ENCODE measurements at places on chromosomes 3 and 15.
A peak's percentile ranks its signal among the peaks of the same experiment; 100 is the strongest.

DNA sequence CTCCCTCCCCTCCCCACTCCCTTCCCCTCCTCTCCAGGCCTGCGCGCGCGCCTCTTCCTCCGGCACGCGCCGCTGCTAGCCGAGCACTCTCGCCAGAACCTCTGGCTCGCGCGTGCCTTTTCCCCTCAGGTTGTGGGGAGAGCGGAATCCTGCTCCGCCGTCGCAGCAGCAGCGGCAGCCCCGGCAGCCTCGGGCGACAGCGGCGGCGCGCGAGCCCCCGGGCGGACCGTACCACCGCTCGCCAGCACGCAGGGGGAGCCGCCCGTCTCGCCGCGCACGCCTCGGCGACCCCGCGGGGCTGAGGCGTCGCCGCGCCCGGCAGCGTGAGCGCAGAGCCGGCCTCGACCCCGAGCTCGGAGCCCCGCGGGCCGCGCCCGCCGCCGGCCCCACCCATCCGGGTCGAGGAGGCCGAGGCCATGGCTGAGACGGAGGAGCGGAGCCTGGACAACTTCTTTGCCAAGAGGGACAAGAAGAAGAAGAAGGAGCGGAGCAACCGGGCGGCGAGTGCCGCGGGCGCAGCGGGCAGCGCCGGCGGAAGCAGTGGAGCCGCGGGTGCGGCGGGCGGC is at the start of gene CDV3:
Gene CDV3, plus strand, starts transcription at position 58 of the 566 bp plus-strand sequence. Its CDS starts 359 bp downstream, at position 417.
- DNase-seq = no peak

- no peak for DNase-seq
These were observed 612.8 kb downstream of the ZPLD1 start for GRCh38 chr3:103047640-103048039.

GRCh38 chr15:48414015-48414414 is 82.8 kb downstream of the DUT start:
- no peak for DNase-seq

DNA sequence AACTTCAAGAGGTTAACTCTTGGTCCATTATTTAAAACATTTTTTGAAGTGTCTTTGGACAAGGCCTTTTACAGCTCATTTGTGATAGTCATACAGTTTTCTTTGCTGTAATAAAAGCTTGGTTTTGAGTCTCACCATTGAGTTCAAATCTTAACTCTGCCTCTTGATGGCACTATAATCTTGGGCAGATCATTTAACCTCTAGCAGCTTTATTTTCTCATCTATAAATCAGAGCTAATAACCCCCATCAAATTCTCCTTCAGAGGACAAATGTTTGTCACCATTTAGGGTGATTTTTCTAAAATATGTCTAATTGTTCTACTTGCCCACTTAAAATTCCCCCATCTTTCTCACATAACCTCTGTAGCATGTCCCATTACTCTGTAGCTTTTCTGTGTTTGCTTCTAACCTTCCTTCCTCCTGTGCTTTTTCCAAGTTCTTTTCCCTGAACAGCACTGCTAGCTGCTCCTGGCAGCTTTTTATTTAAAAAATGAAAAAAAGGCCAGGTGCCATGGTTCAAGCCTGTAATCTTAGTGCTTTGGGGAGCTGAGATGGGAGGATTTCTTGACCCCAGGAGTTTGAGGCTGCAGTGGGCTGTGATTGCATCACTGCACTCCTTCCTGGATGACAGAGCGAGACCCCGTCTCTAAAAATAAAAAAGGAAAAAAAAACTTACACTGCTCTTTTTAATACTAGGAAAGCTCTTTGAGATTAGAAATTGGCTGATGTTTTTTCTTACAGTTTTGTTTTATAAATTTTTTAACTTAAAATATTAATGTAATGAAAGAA is 28.5 kb downstream of the UBE2E1 start:
- DNase-seq = no peak

GRCh38 chr15:45402955-45403877 is 24.9 kb upstream of the GATM start:
- DNase-seq = peak; percentile 12

DNA sequence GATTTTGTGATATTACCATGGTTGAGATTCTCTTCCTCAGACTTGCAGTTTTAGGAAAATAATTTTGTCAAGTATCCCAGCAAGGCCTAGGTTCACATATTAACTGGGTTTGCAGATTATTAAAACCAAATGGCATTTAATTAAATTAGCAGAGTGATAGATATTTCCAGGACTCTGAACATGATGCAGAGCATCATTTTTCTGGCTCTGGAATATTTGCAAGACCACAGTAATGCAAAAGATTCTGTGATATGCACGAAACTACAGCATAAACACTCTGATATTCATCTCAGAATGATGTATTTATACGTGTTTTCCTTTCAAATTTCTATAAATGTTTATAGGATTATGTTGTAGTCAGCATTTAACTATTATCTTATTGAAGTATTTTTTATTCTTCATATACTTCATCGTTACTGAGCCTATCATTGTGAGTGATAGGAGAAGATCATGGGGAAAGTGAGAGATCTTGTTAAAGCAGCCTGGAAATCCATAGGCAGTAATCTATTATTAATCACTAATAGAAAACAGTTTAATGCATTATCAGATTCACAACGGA is 1245.6 kb downstream of the OTOL1 start:
- no peak for DNase-seq

- no peak for DNase-seq
These were observed 81.4 kb downstream of the TOP2B start for GRCh38 chr3:25583343-25583742.

GRCh38 chr3:138862531-138862923 is 27.8 kb upstream of the PIK3CB start:
- DNase-seq = no peak

DNA sequence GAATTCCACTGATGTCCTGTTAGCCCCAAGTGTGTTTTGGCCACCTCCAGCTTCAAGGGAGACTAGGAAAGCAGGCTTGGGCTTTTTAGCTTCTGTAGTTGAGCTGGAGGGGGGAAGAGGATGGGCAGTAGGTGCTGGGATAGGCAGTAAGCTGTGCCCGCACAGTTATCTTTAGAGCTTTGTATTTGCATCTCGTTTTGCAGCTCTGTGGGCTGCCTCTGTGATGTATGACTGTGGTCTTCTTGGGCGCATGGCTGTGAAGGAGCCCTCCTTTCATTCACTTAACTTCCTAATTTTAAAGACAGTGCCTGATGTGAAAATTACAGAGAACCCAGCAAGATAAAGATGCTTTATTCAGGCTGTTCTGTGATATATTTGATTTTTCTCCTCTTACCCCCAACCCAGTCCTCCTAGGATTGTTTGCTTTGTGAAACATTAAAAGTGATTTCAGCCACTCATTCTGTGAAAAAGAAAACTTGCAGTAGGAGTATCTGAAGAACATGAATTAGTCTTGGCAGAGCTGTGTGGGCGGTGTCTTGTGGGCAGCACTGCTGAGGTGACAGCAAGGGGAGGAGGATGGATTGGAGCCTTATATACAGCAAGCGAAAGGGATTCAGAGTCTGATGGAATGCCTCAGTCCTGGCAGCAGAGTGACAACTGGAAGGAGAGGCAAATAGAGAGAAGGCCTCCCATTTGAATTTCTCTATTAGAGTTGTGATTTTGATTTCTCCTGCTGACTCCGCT is 74.3 kb downstream of the LARS2 start:
- DNase-seq = peak; percentile 15

DNA sequence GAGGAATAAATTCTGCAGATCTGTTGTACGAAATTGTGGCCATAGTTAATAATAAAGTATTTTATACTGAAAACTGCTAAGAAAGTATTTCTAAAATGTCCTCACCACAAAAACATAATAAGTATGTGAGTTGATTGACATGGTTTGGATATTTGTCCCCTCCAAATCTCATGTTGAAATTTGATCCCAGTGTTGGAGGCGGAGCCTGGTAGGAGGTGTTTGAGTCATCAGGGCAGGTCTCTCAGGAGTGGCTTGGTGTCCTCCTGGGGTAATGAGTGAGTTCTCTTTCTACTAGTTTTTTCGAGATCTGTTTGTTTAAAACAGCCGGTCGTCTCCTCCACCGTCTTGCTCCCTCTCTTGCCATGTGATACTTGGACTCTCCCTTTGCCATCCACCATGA is 424.1 kb upstream of the KCNMB2 start:
- no peak for DNase-seq

- DNase-seq = no peak
These were observed 143.9 kb downstream of the NECTIN3 start for GRCh38 chr3:111215481-111215880.

All from GM18507 (cell line).